ENCODE measurements at places on chromosomes 7 and 10. TPM values are rescaled to one million over a fixed set of nuclear protein-coding genes. Genes with fewer than 3 reads are reported as not detected.

Gene ZNF12
- total RNA-seq, result 27.6 TPM

Gene PSTK
- 1.1 TPM for total RNA-seq

Gene GPR26
- not detected for total RNA-seq

GRCh38 chr7:30761214-30762156, 9.6 kb downstream of the INMT start:
- no peak for DNase-seq

DNA sequence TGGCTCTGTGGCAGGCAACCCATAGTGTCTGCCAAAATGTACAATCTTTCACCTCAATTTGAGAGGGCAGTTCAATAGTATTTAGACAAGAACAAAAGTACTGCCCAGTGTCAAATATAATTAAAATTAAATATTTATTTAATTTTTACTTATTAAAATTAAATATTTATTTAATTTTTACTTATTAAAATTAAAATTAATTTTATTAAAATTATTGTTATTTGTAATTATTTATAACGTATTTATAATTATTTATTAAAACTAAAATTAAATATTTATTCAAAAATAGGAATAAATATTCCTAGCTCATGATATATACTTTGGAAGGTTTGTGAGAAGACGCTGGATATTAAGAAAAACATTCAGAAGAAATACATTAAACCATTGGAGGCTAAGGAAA, 93.7 kb upstream of the CAV2 start:
- DNase-seq, result no peak

DNA sequence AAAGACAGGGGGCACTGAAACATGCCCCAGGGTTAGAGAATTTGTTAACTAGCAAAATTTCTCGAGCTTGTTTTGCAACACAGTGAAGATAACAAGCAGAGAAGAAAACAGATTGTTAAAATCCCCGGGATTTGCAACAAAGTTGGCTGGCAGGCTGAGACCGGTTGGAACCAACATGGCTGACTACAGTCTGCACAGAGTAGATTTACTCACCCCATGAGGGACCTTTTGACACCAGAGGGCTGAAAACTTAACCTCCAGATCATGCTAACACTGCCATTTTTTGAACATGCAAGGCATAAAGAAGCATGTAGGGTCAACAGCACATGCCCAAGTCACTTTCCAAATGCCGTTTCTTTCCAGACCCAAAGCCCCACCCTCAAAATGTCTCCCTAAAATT, 95.2 kb upstream of the TMEM26 start:
- no peak for DNase-seq

DNA sequence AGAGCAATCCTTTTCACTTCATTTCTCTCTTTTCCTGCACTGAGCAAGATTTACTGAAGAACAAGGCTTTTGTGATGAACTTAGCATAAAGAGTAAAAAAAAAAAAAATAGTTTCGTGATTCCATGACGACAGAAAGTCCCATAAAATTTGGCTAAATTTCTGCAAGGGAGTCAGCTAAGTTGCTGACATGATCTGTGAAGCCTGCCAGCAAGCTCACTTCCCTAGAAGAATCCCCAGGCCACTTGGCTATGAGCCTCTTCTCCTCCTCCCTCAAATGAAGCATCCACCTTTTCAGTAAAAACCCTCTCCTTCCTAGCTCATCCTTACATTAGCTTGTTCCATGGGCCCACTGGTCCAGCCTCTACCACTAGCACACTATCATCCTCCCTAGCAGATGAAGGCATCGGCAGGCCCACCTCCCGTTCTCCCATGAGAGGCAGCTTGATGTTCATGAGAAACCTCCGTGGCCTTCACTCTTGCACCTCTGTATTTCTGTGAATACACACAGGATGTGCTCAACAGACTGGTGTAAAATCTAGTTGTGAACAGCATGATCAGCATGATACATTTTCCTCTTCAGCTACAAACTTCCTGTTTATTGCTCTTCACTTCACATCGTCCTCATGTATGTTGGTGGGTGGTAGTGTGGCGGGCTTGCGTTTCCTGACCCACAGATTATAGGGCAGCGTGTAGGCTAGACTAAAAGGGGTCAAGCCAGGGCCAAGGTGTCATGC, 30.9 kb downstream of the GIMAP8 start:
- no peak for DNase-seq

DNA sequence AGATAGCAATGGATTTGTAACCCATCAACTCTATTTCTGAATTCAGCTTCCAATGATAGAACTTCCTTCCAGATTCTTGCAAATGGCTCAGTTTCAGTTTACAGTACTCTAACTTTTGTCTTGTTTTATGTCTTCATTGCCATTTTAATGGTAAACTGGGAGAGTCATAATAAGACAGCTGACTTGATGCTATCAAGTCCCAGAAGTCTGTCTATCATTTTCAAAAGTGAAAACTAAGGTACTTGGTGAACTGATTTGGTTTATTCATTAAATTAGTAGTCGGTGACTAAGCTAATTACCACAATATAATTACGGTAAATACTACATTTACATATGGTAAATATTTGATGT, 25.0 kb downstream of the RTKN2 start:
- DNase-seq, result no peak

- no peak for DNase-seq
These were observed 141.6 kb downstream of the TES start for GRCh38 chr7:116351966-116352365.

DNA sequence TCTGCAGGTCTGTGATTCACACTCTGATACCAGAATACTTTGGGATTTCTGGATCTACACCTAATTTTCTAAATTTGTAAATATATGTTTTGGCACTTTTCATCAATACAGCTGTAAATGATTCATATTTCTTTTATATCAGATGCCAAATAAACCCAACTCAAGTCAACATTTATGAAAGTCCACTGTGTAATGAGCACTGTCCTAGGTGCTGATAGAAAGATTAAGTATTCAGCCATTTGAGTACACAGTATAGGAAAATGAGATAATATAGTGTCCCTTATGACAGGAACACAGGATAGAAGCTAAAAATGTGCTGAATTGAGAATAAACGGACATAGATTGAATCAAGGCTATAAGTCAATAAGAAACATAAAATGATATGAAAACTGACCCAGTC, 6.4 kb downstream of the ANXA7 start:
- no peak for DNase-seq

DNA sequence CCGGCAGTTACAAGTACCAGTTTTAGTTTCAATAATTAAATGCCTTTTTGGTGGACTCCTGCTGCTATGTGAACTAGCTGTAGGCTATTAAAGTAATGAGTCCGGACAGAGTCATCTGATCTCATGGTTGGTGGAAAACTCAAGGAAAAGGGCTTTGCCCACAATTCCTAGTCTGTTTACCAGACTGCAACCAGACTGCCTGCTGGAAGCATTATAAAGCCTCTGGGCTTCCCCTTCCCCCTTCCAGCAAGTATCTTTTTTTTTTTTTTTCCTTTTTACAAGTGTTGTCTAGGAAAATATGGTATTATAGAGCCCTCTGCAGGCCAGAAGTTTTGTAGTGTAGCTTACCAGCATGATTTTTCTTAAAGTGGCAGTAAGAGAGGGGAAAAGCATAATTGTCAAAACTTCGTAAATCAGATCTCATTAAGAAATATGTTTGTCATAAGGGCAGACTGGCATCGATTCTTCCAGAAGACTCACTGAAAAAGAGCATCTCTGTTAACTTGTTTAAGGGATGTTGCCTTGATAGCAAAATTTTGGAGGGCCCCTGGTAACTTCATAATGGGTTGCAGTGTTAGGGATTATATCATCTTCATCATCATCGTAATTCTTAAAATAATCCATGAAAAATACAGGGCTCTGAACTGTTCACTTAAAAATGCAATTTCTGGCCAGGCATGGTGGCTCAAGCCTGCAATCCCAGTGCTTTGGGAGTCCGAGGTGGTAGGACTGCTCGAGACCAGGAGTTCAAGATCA, 181.3 kb downstream of the TAX1BP1 start:
- no peak for DNase-seq

DNA sequence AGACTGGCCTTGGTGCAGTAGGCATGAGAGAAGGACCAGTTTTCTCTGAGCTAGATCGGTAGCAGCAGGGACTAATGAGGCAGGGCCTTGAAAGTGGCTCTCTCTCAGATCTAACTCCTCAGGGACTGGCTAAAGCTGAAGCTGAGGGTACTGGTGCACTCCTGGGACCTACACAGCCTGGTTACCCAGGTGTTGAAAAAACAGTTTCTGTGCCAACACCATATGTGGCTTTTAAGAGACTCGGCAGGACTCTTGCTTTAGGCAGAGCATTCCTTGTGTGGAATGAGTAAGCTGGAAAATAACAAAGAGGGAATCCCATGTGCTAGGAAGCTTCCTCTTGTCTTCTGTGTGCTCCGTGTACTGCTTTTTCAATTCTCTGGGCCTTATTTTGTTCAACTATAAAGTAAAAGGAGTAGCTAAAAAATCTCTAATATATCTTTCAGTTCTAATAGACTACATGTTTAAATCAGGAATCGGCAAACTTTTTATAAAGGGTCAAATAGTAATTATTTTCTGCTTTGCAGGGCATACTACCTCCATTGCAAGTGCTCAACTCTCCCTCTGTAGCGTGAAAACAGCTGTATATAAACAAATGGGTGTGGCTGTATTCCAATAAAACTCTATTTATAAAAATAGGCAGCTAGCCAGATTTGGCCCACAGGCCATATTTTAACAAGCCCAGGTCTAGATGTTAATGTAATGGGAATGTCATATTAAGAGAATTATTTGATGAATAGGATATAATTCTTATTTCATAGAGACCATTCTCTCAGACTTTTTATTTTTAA, 186.1 kb upstream of the KAT6B start:
- no peak for DNase-seq

DNA sequence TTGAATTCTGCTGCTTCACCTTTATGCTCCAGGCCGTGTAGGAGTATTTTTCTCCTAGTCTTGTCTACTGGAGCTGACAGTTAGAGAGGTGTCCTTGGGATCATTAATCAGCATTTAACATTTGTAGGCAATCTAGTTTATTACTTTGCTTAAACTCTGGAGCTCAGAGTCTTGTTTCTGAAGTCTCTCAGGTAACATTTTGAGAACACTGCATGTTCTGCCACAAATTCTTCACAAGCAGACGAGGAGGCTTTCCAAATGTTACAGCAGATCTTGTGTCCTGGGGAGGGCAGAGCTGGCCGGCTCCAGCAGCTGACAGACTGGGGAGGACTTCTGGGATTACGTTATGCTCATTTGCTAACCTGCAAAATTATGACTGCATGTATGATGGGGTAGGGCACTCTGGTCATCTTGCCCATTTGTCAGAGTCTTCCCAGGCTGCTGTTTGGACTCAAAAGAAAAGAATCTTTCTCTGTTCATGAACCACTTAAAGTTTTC, 50.5 kb downstream of the GALNT17 start:
- DNase-seq, result no peak

All from omental fat pad (tissue), 4 donors.